ENCODE measurements at places on chromosomes 5 and 9.

DNA sequence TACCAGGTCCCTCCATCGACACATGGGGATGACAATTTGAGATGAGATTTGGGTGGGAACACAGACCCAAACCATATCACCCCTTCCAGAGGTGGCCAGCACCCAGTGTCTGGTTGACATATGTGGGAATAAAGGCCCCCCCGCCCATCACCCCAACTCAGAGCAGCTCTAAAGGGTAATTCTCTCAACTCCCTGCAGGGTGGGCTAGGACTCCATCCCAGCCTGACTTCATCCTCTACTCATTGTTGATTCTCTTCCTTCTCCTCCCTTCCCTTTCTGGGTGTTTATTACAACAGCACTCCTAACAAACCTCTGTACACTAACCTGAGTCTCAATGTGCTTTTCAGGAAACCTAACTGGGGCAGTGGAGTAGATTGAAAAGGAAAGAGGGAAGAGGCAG, 339.9 kb downstream of the ACTL7B start:
- no peak for DNase-seq

- no peak for DNase-seq
Observed at GRCh38 chr9:12163723-12164458, 529.3 kb upstream of the TYRP1 start.

DNA sequence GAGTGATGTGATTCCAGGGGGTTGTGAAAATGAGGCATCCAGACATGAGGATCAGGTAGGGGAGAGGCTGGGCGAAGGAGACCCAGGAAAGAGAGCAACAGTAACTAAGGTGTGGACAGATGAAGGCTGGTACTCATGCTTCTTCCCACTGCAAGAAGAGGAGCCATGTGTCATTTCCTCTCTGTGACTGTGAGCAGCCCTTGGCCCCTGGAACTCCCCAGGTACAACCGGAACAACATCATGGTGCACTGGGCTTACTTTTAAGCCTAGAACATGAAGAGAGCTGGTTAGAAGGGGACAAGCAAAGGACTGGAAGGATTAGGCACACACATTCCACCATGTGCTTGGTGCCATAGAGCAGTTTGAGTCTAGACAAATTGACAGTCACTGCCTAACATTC, 10.9 kb upstream of the IL12B start:
- no peak for DNase-seq

DNA sequence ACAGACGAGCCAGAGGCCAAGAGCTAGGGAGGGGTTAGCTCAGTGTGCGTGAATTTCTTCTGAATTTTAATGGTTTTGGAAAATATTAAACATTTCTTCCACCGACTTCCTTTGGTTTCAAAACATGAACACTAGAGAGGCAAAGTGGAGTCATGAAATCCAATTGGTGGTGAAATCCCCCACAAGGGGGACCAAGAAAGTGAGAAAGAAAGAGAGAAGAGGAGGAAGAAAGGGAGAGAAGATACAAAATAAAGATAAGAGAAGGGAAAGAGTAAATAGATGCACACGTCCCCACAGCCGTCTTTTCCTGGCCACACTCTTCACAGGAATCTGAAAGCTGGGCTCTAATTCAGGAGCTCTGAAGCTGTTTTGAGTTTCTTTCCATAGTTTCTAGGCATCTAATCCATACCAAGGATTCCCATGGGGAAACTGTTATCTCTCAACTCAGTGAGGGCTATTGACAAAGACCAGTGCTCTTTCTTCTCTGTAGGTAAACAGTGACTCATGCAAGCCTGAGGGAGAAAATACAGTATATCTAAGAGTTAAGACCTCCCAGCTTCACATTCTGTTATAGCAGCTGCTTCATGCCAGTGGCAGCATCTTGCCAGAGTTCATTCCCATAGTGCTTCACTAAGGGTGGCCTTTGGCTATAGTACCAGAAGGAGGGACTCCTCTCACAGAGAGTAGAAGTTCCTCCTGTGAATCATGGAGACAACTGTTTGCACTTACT, 115.8 kb upstream of the LIFR start:
- no peak for DNase-seq

DNA sequence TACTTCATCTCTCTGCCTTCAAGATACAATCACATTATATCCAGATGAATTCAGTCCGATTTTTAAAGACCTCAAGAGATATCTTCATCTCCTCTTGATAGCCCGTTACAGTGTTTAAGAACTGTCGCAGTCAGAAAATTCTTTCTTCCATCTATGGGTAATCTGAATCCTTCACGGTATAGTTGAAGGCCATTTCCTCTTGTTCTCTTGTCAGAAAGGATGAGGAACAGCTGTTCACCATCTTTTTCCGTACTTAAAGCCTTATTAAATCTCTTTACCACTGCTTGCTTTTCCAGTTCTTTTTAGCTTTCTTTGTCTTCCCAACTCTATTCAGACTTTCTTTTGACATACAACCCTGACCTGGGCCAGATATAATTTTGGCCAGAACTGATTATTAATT, 121.8 kb downstream of the XRCC4 start:
- DNase-seq, result no peak

DNA sequence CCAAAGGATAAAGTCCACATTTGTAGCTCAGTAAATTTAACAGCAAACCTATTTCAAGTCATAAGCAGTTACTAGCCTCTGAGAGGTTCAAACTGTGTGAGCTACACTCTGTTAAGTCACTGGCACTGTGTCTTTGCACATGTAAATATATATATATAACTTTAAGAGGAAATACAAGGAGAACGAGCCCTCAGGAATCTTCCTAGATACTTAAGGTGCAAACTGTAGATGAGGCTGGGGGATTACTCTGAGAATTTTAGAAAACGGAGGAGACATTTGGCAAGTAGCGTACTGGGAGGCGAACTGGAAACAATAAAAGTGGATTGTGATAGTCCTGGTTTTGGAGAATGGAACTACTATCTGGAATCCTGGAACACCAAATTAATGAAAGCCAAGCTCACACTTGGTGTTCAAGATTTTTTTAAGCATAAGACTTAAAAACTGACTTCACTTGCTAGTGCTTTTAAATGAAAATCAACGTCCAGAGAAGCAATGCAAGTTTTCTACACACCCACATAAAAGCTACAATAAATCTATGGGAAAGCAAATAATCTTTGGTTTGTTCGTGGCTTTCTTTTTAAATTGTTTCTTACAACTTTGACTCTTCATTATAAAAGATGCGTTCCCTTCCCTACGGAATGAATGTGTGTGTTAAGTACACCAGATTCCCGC, 1057.0 kb upstream of the DMAC1 start:
- no peak for DNase-seq

DNA sequence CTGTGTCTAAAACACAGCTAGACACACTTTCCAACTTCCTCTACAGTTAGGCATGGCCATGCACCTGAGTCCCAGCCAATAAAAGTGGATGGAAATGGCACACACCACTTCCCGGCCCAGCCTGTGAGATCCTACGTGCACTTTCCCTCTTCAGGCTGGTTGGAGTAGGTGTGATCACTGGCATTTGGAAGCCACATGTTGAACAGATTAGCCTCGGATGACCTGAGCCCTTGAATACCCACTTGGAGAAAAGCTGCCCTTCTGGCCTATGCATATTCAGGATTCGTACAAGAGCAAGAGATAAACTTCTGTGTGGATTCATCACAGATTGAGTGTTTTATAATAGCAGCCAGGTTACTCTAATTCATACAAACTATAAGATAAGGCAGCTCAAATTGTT, 359.0 kb upstream of the SLC30A5 start:
- no peak for DNase-seq

GRCh38 chr5:180135967-180136629, 64.5 kb upstream of the RNF130 start:
- no peak for DNase-seq

GRCh38 chr5:148937239-148937638, 110.8 kb downstream of the ADRB2 start:
- no peak for DNase-seq

GRCh38 chr9:129720865-129721545, 31.8 kb downstream of the PTGES start:
- DNase-seq, result no peak

DNA sequence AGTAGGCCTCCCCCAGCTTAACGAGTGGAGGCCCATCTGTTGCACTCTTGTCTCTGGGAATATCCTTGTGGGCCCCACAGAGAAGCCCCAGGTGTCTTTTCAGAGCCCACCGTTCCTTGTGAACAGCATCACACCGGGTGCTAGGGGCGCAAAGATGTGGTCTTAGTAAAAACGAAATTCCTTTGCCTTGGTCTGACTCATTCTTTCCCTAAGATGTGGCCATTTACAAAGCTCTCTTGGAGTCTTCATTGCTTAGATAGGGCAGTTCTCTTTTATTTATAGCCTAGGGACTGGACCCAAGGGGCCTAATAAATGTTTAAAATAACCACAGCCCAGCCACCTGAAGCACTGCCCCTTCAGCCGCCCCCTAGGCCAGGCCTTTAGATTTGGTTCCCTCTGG, 52.8 kb upstream of the RPL26L1 start:
- no peak for DNase-seq

- no peak for DNase-seq
Observed at GRCh38 chr5:94693043-94693822, 74.8 kb downstream of the SLF1 start.

GRCh38 chr9:110768886-110769285, 100.3 kb downstream of the MUSK start:
- no peak for DNase-seq

DNA sequence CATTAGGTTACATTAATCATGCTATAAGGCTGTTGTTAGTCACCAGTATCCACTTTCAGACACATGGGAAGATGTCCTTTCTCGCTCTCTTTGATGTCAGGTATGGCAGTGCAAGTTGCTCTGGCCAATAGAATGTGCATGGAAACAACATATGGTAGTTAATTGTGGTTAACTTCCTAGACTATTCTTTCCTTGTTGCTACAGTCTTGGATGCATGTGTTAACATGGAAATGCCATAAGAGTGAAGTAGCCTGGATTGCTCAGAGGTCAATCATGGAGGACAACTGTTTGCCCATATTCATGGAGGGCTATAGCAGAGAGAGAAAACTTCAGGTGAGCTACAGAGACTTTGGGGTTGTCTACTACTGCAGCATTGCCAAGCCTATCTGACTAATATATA, 245.8 kb upstream of the GAS1 start:
- no peak for DNase-seq

GRCh38 chr9:136013524-136014034, 52.4 kb upstream of the UBAC1 start:
- no peak for DNase-seq

DNA sequence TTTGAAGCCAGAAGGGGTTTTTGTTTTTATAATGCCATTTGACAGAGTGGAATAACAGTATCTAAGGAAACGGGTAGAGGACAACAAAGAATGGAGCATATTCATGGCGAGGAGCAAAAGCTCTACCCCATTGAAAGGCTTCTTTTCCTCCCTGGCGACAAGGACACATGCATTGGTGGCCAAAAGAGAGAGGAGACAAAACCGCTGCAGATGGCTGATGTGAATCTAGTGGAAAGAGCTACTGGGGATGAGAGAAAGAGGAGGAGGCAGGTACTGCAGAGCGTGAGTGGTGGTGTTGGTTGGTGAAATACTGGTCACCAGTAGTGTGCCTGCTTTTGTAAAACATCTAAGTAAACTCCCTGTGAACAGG, 491 bp downstream of the APC start:
- DNase-seq, result no peak

GRCh38 chr5:170632266-170632984, 128.6 kb downstream of the KCNIP1 start:
- no peak for DNase-seq

DNA sequence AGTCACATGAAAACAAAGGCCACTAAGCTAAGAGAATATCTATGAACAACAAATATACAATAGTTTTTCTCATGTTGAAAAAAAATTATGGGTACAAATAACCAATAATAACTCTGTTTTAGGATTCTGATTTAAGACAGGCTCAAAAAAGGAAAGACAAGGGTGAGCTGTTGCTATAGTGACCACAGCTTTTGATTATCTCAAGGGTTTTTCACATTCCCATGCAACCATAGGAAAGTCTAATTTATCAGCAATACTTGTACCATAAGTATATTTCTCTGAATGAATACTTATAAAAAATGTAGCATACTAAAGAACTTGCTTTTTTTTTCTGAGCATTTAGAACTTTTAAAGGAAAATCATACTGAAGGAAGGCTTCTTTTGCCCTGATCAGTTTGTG, 68.0 kb downstream of the MRPS27 start:
- no peak for DNase-seq

DNA sequence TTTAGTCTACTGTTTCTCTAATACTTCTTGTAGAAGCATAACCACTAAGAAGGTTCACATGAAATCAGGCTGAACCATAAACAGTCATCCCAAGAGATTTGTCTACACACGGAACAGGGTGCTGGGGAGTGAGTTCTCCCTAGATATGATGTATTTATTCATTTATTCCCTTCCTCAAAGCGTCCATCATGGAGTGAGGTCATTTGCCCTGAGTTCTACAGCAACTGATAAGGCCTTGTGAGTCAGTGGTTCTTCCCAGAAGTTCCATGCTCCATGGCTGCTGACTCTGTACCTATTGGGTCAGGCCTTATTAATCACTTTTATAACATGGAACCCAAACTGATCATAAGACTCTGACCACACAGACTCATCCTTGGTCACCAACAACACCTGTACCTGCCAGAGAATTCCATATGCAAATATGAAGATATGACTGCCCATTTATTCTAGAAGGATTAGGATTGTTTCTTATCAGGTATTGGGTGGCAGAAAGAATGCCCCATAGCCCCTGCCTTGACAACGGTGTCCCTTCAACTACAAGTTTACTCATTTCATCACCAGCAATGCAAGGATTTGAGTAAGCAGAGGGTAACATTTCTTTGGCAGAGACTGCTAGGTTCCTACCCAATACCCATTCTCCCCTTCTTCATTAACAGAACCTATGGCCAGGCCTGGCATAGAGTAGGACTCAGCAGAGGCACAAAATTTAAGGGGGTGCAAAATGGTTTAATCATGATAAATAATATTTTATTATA, 118.1 kb downstream of the LHFPL2 start:
- no peak for DNase-seq

Measured in stimulated activated naive CD4-positive, alpha-beta T cell treated with Interleukin-2 at 50 U/mL for 16 hours (primary cell).